Muscle of leg (tissue), 16 donors: ENCODE measurements at places on chromosomes 2 and 18.

GRCh38 chr2:161423421-161424393 lies 7.6 kb downstream of the TBR1 start:
- no peak for DNase-seq

DNA sequence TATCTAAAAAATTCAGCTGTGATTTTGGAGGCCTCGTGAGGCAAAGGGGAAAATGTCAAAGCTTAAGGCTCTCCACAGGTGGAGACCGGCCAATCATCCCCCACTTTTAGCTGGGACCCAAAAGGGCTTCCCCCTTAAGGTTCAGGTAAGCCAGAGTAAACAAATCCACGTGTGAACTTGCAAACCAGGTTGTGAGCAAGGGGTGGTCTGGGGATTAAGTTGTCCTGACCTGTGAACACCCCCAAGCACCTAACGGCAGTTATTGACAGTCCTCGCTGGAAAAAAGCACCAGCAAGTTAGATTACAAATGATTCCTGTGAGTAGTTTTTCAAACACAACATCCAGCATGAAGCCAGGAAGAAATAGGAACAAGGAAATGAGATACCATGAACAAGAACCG lies 42.9 kb downstream of the MYO7B start:
- DNase-seq, result no peak

DNA sequence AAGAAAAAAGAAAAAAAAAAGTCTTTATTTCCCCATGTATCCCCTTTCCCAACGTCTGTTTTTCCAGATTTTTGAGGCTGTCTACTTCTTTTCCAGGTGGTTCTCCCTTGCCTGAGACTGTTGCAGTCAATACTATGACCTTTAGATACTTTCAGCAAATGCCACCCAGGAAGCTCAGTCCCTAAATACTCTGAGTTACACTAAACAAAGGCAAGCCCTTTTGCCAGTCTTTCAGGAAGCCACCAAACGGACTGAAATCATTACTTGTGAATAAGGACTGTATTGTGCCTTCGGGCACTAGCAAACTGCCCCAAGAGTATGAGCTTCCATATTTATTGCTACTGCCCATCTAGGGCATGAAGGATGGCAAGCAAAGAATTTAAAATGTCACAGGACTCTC lies 621.3 kb downstream of the SUCLG1 start:
- DNase-seq, result no peak

GRCh38 chr2:174607989-174608865 lies 10.6 kb upstream of the WIPF1 start:
- DNase-seq, result no peak

DNA sequence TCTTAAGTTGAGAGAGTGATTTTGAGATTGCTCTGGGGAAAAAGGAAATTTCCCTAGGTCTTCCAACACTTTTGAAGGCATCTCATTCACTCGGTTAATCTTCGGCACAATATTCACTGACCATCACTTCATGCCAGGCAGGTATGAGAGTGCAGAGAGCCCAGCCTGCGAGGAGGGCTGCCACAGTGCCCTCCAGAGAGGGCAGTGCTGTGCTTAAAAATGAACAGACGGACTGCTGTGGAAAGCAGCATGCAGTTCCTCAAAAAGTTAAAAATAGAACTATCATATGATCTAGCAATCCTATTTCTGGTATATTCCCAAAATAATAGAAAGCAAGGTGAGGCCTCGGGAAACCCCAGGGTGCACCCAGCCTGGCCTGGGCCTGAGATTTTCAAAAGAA lies 374.9 kb upstream of the RAB6C start:
- no peak for DNase-seq

GRCh38 chr2:200483729-200484198 lies 26.1 kb downstream of the KCTD18 start:
- DNase-seq, result no peak

DNA sequence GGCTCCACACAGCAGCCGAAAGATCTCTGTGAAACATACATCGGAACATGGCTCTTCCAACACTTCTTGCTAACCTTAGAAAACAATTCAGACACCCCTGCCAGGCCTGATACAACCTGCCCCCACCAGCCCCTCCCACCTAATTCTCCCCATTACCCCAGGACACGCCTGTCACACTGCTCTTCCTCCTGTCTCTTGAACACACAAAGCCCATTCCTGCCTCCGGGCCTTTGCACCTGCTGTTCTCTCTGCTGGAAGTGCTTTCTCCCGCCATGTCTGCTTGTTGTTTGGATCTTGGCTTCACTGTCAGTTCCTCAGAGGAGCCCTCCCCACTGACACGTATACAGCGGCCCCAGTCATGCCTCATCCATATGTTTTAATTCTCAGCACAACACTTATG lies 24.1 kb downstream of the CELF4 start:
- DNase-seq, result no peak

DNA sequence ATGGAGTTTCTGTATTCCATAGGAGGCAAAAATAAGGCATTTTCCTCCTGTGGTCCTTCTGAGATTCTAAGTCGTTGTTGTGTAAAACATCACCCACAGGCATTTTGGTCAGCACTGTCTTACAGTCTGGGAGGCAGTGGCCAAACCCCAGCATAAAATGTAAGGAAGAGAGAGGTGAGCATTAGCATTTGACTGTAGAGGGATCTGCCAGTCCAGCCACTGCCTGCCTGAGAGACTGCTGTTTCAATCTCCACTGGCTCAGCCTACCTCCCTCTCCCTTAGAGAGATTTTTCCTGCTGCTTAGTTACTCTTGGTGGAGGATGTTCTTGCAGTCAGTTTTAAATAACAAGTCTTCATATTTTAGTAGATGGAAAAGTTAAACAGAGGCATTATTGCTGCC lies 77.0 kb downstream of the ARHGEF33 start:
- DNase-seq, result no peak

DNA sequence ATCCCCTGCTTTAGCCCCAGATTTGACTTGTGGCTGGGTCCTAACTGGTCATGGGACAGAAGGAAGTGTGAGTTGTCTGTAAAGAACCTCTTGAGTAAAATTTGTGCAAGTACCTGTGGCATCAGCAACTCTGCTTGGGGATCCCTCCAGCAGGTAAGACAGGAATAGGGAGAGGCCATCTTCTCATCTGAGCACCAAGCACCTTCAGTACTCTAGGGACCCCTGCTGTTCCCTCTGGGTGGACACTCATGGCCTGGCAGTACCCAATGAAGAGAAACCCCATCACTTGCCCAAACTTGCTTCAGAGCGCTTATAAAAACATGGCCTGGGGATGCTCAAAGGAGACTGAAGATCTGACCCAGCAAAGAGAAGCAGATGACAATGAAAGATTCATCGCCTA lies 297.8 kb downstream of the SP3 start:
- no peak for DNase-seq

GRCh38 chr18:27094621-27095020 lies 90.5 kb downstream of the CHST9 start:
- DNase-seq, result no peak

DNA sequence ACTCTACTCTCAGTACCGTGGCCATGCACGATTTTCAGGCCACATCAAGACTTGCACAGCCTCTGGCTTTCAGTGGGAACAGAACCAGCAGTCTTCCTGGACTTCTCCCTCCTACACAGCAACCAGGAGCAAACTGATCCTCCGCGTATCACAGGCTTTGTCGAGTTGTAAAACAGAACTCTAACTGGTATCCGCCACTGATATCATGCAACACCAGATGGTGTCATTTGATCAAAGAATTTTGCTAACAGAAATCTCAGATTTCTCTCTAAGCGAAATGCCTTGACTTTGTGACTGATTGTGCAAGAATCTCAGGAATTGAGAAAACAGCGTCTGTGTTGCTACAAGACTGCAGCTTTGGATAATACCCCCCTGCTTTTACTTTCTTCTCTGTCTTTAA lies 85.7 kb downstream of the COPS8 start:
- DNase-seq, result peak; percentile 91

DNA sequence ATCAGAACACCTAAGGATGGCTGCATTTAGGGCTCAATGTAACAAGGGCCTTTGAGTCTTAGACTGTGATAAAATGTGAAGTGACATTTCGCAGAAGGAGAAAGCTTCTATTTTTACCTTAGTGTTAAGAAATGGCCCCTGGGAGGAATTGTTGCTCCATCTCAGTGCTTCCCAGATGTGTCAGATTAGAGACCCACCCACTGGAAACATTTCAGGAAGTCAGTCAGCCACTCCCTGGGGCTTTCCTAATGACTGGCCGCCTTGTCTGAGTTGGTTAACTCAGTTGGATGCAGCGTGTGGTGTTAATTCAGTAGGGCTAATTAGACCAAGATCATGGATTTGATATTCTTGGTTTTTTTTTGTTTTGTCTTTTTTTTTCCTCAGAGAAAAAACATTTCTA lies 355.9 kb downstream of the PIK3C3 start:
- DNase-seq, result peak; percentile 26

DNA sequence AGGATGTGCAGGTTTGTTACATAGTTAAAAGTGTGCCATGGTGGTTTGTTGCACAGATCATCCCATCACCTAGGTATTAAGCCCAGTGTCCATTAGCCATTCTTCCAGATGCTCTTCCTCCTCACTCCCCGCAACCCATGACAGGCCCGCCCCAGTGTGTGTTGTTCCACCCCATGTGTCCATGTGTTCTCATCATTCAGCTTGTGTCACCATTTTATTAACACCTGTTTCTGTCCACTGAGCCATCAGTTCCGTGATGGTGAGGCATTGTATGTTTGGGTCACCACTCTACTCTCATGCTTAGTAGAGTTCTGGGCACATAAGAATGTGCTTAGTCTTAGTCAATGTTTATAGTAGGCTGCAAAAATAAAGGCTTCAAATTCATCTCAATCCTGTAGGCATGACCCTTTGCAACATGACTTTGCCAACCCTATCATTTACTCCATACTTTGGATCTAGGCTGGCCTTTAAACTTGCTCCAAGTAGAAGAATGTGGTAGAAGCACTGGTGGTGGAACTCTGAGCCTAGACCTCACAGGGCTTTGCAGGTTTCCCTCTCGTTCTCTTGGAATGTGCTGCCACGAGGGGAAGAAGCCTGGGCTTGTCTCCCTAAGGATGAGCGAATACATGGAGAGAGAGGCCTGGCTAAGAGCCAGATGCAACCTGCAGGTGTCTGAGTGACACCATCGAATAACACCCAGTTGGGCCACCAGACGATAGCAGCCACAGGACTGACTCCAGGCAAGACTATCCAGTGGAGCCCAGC lies 161.5 kb downstream of the NAPG start:
- no peak for DNase-seq

DNA sequence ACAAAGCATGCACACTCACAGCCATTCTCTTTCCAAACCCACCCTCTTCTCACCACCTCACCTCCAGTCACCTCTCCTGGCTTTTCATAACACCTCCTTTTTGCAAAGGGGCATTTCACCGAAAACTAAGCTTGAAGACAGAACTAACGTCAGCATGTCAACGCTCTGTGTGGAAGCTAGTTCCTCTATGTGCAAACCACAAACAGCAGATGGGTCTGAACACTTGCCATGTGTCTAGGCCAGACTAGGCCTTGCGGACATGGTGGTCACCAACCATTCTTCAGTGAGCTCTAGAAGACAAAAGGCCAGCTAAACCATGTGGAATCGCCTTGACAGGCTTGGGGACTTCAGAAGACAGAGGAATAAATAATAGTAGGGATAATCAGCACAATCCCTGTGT lies 148.5 kb downstream of the TXNL1 start:
- DNase-seq, result peak; percentile 38

DNA sequence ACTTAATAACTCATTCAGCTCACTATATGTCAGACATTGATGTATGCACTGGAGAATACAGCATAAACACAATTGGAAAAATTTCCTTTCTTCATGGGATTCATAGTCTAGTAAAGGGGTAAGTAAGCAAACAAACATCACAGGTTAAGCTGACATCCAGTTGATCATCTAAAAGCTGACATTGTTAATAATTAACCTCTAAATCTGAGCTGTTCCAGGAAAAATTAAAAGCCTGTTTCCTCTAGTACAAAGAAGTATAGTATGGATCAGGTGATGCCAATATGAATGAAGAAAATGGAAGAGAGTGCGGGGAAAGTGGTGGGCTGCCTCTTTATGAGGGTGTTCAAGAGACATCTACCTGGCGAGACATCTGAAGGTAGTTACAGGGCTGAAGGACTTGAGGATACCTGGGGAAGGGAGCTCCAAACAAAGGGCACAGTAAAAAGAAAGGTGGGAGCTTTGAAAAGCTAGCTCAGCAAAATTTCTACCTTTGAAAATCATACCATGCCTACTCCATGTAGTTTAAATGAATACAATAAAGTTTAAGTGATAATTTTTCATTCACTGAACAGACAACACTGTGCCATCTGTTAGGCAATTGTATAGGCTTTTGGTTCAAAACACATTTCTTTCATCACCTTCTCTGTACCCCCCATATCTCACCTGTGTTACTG lies 619.3 kb downstream of the TRIB2 start:
- no peak for DNase-seq

DNA sequence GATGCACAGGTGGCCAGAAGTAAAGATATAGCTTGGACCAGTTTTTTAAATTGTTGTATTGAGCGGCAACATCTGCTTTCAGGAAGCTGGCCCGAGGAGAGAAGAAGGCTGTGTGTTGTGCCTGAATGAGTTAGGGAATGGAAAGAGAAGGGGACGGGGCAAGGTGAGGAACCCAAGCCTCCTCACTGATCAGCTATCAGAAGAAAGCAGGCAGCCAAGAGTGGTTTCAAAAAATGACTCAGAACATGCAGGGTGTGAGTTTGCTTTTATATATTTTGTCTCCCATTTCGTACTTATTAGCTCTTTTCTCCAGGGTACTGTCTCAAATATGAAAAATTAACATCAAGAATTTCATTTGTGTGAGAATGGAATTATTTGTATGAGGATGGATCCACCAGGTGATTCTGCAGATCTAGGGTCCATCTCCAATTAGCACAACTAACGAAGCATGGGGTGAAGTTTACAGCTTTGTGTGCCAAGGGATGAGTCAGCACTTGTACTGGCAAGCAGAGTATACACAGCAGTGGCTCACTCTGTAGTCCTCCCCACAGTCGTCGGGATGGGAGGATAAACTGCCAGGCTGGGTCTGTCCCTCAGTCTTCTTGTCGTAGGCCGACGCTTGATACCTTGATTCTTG lies 175.7 kb downstream of the PIEZO2 start:
- no peak for DNase-seq

- DNase-seq, result no peak
These were observed 53.9 kb upstream of the CD302 start for GRCh38 chr2:159851941-159852340.

GRCh38 chr2:111054791-111055691 lies 65.7 kb upstream of the BCL2L11 start:
- DNase-seq, result no peak

DNA sequence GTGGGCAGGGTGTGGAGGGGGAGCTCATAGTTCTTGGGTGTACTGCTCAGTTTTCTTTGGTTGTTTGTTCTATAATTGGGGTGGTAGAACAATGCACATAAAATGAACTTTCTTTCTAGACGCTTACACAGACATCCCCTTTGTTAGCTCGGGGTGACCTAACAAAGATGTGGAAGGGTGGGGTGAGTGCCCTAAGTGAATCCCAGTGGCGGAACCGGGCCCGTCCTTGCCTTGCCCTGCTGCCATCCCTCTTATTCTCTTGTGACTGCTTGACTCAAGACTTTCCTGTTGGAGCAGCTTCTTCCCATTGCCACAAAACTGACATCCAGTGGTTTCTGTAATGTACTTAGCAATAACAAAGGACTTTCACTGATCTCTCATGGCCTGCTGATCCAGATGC lies 268.1 kb downstream of the PTGR3 start:
- no peak for DNase-seq
